Subcutaneous adipose tissue (tissue), 4 donors: ENCODE measurements at places on chromosomes 4 and X. TPM values are rescaled to one million over a fixed set of nuclear protein-coding genes. Genes with fewer than 3 reads are reported as not detected.

The PGM2 gene
- 12.8 TPM for total RNA-seq

The CT45A3 gene
- not detected for total RNA-seq

The RIPPLY1 gene
- not detected for total RNA-seq

The GPR173 gene
- total RNA-seq: 0.51 TPM

The PABPC1L2A gene
- total RNA-seq: not detected

The TRO gene
- total RNA-seq: 6.8 TPM

The FAM149A gene
- total RNA-seq: 19.8 TPM

The SHROOM4 gene
- total RNA-seq: 9.7 TPM
